ENCODE measurements at places on chromosomes 7 and 10. TPM values are rescaled to one million over a fixed set of nuclear protein-coding genes. Genes with fewer than 3 reads are reported as not detected.

The SLC18A3 gene
- not detected for total RNA-seq

The CPN1 gene
- not detected for total RNA-seq

The MRC1 gene
- total RNA-seq = 16.2 TPM

The PLPP4 gene
- 4.7 TPM for total RNA-seq

The PIK3AP1 gene
- total RNA-seq = 0.40 TPM

The AQP1 gene
- 4.9 TPM for total RNA-seq

The TSPAN33 gene
- not detected for total RNA-seq

The CALHM3 gene
- total RNA-seq = not detected

The SP8 gene
- not detected for total RNA-seq

The GNGT1 gene
- total RNA-seq = not detected

The GDF10 gene
- not detected for total RNA-seq

The LGI1 gene
- not detected for total RNA-seq

The CCDC172 gene
- total RNA-seq = not detected

The C10orf71 gene
- not detected for total RNA-seq

The GSTO1 gene
- 262 TPM for total RNA-seq

The SCART1 gene
- total RNA-seq = 0.86 TPM

The GDI2 gene
- total RNA-seq = 863 TPM

The AZGP1 gene
- not detected for total RNA-seq

The UPP1 gene
- total RNA-seq = 41.6 TPM

The SHTN1 gene
- total RNA-seq = 20.7 TPM

The TAS2R5 gene
- 1.7 TPM for total RNA-seq

The CDC14C gene
- not detected for total RNA-seq

The VWA2 gene
- total RNA-seq = not detected

The LRRN3 gene
- total RNA-seq = not detected

The UNCX gene
- not detected for total RNA-seq

The NPSR1 gene
- not detected for total RNA-seq

The STK32C gene
- 7.6 TPM for total RNA-seq

The NKX1-2 gene
- total RNA-seq = not detected

The GPRIN2 gene
- not detected for total RNA-seq

The KCNIP2 gene
- total RNA-seq = 0.79 TPM
